RWPE2 (cell line): ENCODE measurements at places on chromosomes 13 and 19.

- no peaks in the 10 kb centered on the region for H3K36me3 ChIP-seq
- H3K27me3 ChIP-seq, result no peaks in the 10 kb centered on the region
- DNase-seq, result no peak
- H3K27ac ChIP-seq, result no peak within 1 kb of the TSS
These were observed at the start of gene EBI3 for GRCh38 chr19:4229179-4229931. Gene EBI3, plus strand, starts transcription at chr19:4229523. Its CDS starts 28 bp downstream, at chr19:4229551.

DNA sequence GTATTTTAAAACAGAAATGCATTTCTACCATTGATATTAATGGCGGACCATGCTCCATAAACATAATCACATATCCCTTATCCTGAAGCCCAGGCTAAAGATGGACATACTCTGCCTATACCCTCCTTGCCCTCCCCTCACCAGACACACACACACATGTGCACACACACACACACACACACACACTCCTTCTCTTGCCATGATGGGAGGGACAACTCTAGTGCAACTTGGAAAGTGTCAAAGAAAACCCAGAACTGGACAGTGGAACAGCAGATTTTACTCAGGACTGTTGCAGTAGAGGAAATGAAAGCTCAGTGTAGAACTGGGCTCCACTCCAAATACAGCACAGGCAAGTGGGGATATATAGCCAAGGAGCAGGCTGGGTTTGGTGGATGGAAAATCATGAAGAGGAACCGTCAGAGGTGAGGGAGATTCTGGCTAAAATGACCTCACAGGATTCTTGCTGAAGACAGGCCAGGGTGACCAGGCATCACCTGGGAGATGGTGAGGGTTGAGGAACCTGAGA lies 40.8 kb downstream of the TNFRSF19 start:
- DNase-seq, result no peak
- peaks cover 5% of the 10 kb centered on the region for H3K4me1 ChIP-seq
- H3K4me3 ChIP-seq, result no peak overlapping the region
- H3K36me3 ChIP-seq, result no peaks in the 10 kb centered on the region
- no peak overlapping the region for H3K27ac ChIP-seq

GRCh38 chr13:95524264-95524901 lies 28.1 kb upstream of the CLDN10 start:
- H3K4me1 ChIP-seq, result peaks cover 18% of the 10 kb centered on the region
- H3K4me3 ChIP-seq, result no peak overlapping the region
- no peak for DNase-seq
- H3K27me3 ChIP-seq, result no peaks in the 10 kb centered on the region
- peak overlapping the region; percentile 35 for H3K27ac ChIP-seq
- H3K36me3 ChIP-seq, result no peaks in the 10 kb centered on the region

GRCh38 chr13:79547211-79548195 lies 66.5 kb downstream of the NDFIP2 start:
- no peak overlapping the region for H3K27ac ChIP-seq
- H3K36me3 ChIP-seq, result peaks cover 31% of the 10 kb centered on the region
- no peak for DNase-seq
- H3K27me3 ChIP-seq, result no peaks in the 10 kb centered on the region
- no peak overlapping the region for H3K4me3 ChIP-seq
